ENCODE measurements at places on chromosomes 5 and 9.

DNA sequence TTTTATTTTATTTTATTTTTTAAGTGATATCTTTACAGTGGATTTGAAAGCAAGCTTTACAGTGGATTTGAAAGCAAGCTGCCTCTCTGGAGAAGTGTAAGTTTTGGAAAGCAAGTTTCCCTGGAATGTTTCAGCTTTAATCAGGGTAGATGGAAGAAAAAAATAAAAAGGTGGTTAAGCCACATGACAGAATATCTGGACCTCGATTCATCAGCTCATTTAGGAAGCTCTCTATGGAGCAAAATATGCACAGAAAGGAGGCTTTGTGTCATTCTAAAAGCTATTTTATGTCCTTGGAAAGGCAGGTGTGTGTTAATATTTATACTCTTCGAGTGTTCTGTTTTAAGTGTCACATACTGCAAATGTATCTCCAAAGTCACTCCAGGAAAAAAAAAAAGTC, 409.2 kb upstream of the KLF4 start:
- DNase-seq: no peak

DNA sequence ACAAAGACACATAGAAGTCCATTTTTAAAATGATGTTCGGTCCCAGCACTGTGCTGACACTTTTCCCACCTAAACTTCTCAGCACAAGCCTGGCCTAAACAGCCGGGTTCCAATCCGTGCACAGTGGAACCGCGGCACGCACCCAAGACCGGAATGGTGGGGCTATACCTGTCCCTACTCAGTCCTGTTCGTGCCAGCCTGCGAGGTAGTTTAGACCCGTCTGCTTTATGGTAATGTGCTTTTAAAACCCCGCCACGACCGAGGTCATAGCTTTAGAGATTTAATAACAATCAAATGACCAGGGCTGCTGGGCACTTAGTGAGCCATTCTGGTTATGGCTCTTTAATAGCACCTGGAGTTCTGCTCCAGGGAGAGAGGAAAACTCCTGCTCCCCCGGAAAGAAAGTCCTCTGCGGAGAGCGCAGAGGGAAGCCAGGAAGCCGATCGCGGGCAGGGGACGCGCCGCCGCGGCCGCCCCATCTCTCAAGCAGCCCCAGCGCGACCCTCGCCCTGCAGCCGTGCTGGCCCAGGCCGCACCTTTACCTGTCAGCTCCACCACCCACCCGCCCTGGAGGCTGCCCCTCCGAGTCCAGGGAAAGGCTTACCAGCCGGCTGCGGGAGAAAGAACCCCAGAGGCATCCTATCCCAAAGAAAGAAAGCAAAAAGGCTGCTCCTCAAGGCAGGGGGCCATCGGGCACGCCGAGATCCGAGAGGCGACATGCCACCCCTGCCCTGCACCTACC, 511 bp downstream of the ARL15 start:
- DNase-seq: no peak

GRCh38 chr5:139863855-139864558, 68.4 kb downstream of the PSD2 start:
- peak; percentile 19 for DNase-seq

GRCh38 chr9:21023861-21024260, 7.6 kb downstream of the HACD4 start:
- no peak for DNase-seq

DNA sequence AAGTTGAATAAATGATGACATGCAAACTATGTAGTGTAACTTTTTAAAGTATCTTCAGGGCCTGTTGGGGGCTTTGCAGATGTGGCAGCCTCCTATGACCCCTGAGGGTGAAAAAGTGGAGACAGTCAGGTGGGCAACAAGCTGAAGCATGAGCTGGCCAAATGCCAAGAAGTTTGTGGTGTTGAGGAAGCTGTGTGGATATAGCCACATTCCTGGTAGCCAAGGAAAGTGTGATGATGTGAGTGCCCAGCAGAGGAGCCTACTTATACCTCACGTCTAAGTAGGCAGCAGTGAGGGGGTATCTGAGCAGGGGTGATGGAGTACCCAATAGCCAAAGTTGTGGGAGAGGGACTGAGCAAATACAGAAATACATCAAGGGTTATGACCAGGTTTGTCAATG, 621.2 kb upstream of the CDH6 start:
- no peak for DNase-seq
